ENCODE measurements at places on chromosomes 16 and 17.

DNA sequence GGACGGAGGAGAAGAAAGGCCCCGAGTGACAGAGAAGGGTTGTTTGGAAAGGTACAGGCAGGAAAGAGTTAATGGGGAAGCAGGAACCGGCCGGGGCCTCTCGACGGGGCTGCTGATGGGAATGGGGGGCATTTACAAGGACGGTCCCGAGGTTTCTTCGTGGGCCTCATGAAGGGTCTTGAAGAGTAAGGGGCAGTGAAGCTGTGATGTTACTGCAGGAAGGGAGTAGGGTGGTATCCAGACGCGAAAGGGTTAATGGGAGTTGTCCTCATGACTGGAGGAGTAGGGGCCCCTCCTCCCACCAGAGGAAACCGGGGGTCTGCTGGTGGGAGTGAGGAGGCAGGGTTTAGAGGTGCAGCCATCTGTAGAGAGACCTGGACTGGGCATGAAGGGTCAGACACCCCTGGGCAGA lies 481 bp downstream of the PDK2 start:
- no peak for DNase-seq

- no peak for DNase-seq
These were observed 5.0 kb upstream of the DNASE1L2 start for GRCh38 chr16:2231016-2231931.

DNA sequence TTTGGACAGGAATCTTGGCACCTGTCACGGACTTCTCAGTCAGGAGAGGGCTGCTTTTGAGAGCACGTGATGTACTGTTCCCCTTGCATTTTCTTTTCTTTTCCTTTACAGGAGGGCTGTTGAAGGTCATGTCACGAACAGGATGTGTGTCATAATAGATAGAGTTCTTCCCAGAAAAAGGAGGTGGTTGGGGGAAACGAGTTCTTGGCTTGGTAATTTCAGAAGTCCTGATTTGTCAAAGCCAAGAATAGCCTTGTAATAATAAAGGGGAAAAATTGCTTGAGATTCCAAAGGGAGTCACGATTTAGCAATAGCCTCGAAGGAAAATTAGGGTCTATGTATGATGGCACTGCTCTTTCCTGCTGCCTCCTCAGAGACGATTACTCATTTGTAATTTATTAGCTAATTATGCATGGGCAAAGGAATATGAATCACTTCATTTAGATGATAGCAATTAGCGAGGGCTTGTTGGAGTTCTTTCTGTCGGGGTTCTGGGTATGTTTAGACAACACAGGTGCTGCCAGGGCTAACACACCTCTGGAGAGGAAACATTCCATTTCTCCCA lies 277.7 kb upstream of the N4BP1 start:
- DNase-seq: no peak

DNA sequence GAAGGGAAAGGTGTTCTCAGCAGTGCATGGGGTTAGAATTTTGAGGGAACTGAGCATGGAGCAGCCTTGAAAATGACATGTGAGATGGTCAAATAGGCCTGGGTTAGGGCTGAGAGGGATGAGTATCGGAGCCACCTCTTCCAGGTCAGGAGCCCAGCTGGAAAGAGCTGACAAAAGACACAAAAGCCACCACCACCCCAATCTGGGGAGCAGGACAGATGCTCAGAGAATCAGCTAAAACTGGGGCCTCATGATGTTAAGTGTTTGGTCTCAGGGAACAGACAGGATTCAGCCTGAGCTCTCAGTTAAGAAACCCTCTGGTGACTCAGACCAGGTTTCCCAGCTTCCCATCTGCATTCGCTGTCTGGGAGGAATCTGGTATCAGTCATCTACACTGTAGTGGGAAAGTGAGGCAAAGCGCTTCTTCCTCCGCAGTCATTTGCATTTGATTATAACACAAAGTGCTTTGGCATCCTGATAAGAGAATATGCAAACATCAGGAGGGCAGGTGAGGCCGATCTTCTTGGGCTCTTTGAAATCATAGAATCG lies 2.6 kb downstream of the WNT9B start:
- DNase-seq: no peak

DNA sequence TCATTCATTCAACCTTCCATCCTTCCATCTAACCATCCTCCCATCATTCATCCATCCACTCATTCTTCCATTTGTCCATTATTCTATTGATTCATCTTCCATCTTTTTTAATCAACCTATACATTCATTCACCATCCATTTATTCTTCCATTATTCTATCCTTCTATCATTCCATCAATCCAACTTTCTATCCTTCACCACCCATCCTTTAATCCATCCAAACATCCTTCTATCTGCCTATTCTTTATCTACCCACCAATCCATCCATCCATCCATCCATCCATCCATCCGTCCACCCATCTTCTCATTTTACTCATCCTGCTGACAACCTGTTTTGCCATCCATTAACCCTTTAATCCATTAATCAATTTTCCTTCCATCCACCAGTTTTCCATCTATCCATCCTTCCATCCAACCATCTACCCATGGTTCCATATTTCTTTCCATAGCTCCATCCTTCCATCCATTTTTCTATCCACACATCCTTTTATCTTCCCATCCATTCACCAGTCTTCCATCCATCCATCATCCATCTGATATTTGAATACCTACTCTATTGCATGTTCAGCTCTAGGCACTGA lies 21.8 kb upstream of the WFDC1 start:
- no peak for DNase-seq

DNA sequence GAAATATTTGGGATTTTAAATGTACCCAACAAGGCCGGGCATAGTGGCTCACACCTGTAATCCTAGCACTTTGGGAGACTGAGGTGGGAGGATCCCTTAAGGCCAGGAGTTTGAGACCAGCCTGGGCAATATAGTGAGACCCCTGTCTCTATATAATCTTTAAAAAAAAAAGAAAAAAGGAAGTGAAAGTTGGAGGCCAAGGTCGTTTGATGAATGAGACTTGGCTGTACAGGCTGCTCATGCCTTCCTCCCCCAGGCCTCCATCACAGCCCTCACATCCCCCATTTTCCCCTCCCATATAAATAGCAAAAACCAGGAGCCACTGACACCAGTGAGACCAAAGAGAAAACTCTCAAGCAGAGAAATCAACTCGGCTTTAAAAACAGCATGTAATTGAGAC lies 3.3 kb upstream of the CA7 start:
- no peak for DNase-seq

DNA sequence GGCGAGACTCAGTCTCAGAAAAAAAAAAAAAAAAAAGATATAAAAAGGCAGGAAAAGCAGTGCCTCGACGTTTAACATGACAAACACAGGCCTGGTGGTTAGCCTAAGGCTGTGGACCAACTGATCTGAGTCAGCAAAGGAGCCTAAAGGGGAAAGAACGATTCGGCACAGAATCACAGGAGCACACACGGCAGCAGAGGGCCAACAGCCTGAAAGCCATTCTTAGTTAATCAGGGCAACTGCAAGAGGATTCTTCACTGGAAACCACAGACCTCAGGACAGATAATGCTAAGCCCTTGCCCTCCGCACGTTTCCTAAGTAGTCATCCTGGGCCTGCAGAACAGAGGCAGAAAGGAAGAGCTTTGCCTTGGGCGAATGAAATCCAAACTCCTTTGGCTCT lies 14.7 kb downstream of the TMEM11 start:
- DNase-seq: no peak

DNA sequence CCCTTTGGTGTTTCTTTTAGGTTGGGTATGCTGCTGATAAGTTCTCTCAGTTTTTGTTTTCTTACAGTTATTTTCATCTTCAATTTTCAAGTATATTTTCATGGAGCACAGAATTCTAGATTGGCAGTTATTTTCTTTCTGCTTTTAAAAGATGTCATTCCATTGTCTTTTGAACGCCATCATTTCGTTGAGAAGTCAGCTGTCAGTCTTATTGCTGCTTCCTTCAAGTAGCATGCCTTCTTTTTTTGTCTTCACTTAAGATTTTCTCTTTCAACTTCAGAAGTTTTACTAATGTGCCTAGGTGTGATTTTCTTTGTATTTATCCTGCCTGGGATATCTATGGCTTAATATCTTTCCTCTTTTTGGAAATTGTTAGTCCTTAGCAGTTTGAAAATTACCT lies 262.2 kb upstream of the PMFBP1 start:
- no peak for DNase-seq

GRCh38 chr17:4407216-4407615 lies 26.5 kb upstream of the SPNS3 start:
- no peak for DNase-seq

GRCh38 chr16:1763521-1764511 lies 7.5 kb downstream of the NME3 start:
- DNase-seq: no peak

DNA sequence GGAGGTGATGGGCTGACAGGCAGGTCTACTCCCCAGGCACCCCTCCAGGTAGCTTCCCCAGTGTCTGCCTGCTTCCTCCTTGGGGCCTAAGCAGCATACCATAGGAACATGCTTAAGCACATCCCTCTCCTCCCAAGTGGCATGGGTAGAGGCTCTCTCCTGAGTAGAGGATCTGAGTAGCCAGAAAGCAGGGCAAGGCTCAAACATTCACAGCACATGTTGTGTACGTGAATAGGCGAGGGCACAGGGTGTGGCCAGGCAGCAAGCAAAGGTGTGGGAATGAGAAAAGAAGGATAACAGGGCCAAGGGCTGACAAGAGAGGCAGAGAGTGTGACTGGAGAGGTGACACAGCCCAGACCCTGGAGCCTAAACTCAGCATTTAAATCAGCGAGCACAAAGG lies 29.7 kb upstream of the GFOD2 start:
- DNase-seq: no peak

DNA sequence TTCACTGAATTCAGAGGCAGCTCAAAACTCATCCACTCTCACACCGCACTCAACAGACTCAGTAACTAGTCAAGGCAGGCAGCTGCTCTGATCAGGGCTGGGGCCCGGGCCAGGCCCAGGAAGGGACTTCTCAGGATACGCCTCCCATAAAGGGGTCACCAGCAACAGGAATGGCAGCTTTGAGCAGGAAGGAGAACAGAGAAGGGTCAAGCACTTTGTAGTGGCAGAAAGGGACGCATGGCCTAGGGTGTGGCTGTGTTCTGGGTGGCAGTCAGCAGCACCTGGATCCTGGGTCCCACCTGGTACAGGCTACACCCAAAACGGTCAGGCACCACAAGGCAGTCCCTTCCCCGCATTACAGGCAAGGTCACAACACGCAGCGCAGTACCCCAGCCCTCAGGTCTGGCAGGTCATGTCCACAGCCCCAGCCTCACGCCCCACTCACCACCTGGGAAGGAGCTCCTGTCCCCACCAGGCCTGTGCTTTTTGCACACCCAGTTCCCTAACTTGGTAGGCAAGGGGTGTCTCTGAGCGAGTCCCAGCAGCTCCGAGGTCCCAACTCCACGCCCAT lies 99.7 kb downstream of the ZNF778 start:
- DNase-seq: no peak

DNA sequence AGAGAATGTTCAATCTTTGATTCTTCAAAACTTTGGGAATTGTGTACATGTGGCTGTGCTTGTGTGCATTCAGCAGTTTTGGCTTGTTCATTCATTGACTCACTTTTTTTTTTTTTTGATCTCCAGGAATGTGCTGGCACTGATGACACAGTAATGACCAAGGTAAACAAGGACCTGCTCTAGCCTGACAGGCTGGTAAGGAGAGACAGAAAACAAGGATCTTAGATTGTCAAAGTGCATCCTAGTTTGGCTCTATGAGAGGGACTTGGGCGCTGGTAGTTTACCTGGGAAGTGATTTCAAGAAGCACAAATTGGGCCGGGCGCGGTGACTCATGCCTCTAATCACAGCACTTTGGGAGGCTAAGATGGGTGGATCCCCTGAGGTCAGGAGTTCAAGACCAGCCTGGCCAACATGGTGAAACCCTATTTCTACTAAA lies 233.1 kb upstream of the WSCD1 start:
- no peak for DNase-seq

- DNase-seq: no peak
These were observed 3.1 kb upstream of the USP7 start for GRCh38 chr16:8966817-8967131.

- no peak for DNase-seq
These were observed 43.9 kb downstream of the CREBBP start for GRCh38 chr16:3836641-3837040.

DNA sequence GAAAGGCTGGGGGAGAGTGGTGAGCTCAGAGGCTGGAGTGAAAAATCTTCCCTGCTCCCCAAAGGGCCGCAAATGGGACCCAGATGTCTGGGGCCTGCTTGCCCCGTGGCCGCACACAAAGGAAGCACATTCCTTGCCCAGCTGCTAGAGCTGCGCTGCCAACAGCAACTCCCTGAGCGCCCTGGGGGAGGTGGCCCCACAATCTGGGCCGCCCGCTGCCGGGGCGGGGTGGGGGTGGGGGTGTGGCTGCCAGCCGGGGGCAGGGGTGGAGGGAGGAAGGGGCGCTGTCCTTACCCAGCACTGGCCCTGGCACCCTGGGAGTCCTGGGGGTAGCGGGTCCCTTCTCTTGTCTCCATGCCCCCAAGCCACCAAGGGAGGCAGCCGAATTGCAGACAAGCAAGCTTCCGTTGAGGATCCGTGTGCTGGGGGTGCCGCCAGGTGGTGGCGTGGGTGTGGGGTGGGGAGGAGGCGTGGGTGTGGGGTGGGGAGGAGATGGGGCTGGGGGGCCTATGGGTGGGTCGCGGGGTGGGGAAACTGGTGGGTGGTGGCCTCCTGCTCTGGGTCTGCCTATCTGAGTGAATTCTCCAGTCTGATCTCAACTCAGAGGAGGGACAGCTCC lies 48.4 kb upstream of the PABPN1L start:
- no peak for DNase-seq

- DNase-seq: no peak
These were observed at the start of gene CHST4 for GRCh38 chr16:71526111-71526631. TSS of gene CHST4 (plus strand) at chr16:71526426. CDS start at chr16:71536678, 10,252 bp downstream.

GRCh38 chr16:83046664-83047063 lies 419.9 kb downstream of the CDH13 start:
- DNase-seq: no peak

Measured in CD4-positive, alpha-beta T cell treated with Interleukin-2 at 100 ng/mL for 4 hours (primary cell).